A549 treated with RU486 at 1 μM for 4 hours (cell line): ENCODE measurements at places on chromosomes 7 and 10. TPM values are rescaled to one million over a fixed set of nuclear protein-coding genes. Genes with fewer than 3 reads are reported as not detected.

Gene ARMC10
- total RNA-seq = 19.8 to 40.8 TPM (median 37.1 TPM) in 5 replicates

Gene CD36
- 0.06 to 0.29 TPM (median 0.15 TPM) in 4 of 5 replicates, not detected in the other for total RNA-seq

Gene NOBOX
- not detected in 5 replicates for total RNA-seq

Gene OTUD1
- total RNA-seq = 2.0 to 4.8 TPM (median 4.1 TPM) in 5 replicates

Gene FRMPD2
- 0.02 to 0.11 TPM in 2 of 5 replicates, not detected in the others for total RNA-seq
